Fibroblast of skin of scalp (primary cell): ENCODE measurements at places on chromosomes 6 and 20.

- no peak for DNase-seq
Observed at GRCh38 chr6:141475259-141475658, 657.5 kb upstream of the GJE1 start.

DNA sequence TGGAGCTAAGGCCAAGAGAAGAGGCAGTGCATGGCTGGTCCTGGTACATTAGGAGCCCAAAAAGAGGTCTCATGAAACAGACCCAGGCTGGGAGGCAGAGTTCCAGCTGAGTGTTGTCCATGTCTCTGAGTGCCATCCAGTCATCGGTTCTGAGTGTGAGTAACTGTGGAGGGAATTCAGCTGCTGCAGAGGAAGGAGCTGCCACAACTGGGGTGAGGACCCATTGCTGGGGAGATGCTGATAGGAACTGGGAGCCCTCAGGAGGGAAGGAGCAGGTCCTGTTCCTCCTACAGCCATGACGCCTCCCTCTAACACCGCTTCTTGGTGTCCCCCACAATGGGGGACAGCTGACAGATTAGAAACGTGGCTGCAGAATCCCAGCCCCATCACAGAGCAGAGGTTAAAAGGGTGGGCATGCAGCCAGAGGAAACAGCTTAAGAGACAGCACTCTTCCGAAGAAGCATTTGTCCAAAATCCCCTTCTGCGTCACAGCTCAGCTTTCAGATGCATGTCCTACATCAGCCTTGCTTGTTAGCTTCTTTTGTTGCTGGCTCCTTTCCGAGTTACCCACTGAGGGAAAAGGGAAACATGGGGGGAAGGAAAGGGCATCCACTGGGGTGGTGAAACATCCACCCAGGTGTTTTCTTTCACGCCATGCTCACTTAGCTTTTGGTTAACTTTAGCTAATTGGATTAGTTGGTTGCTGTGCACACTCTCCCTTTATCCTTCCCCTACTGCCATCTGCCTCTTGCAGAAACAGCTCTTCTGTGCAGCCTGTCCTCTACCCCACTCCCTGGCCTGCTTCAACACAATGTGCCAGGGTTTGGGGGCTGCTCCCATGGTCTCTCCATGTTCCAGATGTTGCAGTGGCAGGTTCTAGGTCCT, 239.2 kb downstream of the SYNDIG1 start:
- DNase-seq, result no peak

GRCh38 chr6:144159223-144159622, 8.9 kb downstream of the STX11 start:
- DNase-seq, result no peak

- DNase-seq, result no peak
Observed at GRCh38 chr6:137808836-137809315, 58.2 kb upstream of the TNFAIP3 start.

GRCh38 chr6:157058574-157058973, 264.7 kb downstream of the TMEM242 start:
- no peak for DNase-seq

DNA sequence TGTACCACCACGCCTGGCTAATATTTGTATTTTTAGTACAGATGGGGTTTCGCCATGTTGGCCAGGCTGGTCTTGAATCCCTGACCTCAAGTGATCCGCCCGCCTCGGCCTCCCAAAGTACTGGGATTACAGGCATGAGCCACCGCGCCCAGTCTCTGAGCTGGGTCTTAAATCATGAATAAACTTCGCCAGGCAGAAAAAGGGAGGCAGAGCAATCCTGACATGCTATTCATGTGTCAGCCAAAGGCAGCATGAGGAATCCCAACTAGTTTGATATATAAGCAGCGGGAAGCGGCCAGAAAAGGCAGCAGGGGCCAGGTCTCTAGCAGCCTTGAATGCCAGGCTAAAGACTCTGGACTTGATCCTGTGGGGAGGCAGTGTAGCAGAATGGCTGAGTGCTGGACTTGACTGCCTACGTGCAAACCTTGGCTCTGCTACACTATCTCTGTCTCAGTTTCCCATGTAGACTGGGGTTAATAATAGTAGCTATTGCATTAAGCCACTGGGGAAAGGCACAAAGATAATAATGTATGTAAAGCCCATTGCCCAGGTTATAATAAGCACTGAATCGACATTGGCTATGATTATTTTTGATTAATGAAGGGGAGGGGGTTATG, 1.8 kb downstream of the PROCR start:
- DNase-seq, result no peak

GRCh38 chr6:43578748-43579147, 2.8 kb downstream of the POLH start:
- no peak for DNase-seq

DNA sequence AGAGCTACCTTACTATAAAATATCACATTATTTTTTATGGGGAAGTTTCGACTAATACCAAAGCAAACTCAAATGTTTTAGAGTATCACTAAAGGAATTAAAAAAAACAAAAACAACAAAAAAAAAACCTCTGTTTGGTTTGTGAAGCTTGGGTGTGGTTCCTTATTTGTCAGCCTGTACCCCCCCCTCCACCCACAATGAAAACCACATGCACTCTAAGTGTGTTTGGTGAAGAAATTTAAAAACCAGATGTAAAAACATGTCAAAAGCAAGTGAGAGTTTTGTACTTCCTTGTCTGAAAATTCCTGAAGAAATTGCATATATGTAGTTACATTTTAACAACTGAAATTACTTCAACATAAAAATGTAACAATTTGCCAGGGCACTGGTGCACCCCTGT, 3.1 kb downstream of the STK38 start:
- peak; percentile 60 for DNase-seq
